ENCODE measurements at places on chromosomes 6 and 20.

DNA sequence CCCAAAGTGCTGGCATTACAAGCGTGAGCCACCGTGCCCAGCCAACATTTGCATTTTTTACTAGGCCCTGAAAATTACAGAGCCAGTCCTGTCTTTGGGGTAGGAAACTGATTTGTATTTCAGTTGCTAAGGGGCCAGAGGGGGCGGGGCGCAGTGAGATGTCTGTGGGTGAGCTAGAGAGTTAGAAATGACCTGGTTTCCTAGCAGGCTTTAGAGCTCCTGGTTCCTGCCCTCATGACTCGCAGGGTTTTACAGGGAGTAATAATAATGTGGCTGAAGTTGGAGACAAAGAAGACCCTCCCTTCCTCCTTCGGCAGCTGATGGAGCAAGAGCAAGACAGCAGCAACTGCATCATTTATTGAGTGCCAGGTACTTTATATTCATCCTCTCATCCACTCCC is 131.5 kb downstream of the TFAP2C start:
- DNase-seq, result no peak

- no peak for DNase-seq
These were observed 180.6 kb downstream of the FOXA2 start for GRCh38 chr20:22403632-22404361.

DNA sequence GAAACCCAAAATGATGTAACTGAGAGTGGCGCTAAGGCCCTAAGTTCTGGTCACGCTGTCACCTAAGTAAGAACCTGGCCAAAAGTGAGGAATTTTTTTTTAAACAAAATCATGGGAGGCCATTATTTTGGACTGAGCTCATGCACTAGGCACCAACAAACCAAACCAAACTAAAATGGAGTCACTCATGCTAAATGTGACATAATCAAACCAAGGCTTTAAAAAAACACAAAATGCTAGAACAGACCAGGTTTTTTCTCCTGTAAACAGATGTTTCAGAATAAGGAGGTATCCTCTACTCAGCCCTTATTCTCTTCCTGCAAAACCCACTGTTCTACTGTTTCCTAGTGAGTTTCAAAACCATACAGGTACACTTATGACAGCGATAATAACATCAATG is 1.1 kb upstream of the C6orf89 start:
- DNase-seq, result no peak

DNA sequence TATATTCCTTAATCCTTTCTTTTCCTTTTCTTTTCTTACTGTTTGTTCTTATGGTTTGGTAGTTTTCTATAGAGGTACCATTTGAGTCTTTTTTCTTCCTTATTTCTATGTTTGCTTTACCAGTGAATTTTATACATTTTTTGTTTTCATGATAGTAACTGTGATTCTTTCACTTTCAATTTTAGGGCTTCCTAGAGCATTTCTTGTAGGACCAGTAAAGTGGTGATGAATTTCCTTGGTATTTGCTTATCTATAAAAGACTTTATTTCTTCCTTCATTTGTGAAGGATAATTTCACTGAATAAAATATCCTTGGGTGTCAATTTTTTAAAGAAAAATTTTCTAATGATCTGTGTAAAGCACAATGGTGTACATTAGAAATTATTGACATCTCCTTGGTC is 637.4 kb downstream of the CD109 start:
- no peak for DNase-seq

DNA sequence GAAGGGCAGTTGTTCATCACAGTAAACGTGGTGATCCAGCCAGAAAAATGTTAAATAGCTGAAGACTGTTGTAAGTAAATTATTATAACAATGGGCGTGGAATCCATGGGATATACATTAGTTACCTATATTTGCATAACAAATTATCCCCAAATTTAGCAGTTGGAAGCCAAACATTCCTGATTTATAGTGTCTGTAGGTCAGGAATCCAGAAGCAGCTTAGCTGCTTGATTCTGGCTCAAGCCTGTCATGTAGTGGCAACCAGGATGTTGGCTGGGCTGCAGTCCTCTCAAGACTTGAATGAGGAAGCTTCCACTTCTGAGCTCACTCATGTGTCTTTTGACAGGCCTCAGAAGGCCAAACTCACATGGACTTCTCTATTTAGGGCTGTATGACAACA is 6.9 kb upstream of the ADGRB3 start:
- DNase-seq, result no peak
